ENCODE measurements at places on chromosomes 7 and 10.

DNA sequence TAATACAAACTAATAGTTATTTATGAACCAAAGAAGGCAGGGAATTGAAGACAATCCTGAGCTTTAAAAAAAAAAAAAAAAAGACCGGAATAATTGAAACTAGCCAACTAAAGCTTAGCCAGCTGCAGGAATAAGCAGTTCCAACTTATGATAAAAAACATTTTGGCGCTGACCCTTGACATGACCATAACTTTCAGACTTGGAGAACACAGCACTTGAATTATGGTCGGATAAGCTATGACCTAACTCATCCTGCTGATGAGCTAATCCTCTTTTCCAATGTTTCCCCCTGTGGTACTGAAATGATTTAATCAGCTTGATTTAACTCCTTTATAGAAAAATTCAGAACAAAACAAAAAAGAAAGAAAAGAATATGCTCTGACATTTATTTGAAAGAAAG, 181.8 kb downstream of the DGKB start:
- DNase-seq, result no peak

GRCh38 chr7:150668472-150668911, 17.0 kb upstream of the GIMAP2 start:
- no peak for DNase-seq

- DNase-seq, result no peak
These were observed 31.9 kb downstream of the ANXA8 start for GRCh38 chr10:47451998-47452494.

- DNase-seq, result no peak
These were observed 4.2 kb downstream of the TMEM26 start for GRCh38 chr10:61448841-61449600.

DNA sequence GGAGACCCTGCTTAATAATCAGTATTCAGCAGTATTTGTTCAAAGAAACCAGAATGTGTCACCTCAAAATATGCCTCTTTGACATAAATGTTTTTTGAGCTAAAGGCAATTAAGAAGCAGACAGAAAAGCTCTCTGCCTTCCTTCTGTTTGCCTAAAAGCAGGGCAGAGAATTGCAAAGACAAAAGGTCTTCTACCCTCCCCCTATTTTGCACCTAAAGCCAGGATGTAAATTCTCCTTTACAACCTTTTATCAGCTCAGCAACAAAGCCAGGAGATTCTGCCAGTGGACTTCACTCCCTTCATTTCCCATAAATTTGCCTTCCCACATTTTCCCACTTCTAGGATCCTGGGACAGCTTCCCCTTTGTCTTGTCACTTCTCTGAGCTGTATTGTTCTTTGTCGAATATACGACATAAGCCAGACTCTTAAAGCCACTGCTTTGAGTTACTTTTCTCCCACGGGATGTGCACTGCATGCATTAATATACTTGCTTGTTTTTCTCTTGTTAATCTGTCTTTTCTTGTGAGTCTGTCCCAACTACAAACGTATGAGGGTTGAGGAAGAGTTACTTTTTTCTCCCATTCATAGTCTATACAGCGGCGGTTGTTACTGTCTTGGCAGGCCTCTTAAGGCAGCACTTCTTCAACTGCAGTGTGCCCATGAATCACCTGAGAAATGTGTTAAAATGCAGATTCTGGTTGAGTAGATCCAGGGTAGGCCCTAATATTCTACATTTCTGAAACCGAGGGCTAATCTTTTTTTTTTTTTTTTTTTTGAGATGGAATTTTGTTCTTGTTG, 48.2 kb downstream of the ST8SIA6 start:
- no peak for DNase-seq

GRCh38 chr10:31942892-31943291, 14.3 kb upstream of the ARHGAP12 start:
- no peak for DNase-seq

DNA sequence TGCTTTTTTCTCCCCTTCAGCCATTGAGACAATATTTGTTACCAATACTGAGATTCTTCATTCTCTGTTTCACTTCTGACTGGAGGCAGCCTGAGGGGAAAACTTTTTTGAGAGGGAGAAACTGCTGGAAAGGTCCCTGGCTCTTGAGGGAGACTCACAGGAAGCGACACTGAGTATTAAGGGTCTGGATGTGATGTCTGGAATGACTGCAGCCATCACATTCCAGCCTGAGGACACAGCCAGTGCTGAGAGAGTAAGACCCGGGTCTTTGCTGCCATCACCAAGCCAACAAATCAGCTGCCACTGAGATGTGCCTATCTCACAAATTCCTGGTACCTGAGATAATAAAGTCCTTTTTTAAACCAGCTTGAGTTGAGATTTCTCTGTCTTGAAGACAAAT, 157.4 kb downstream of the DPY19L1 start:
- DNase-seq, result no peak

DNA sequence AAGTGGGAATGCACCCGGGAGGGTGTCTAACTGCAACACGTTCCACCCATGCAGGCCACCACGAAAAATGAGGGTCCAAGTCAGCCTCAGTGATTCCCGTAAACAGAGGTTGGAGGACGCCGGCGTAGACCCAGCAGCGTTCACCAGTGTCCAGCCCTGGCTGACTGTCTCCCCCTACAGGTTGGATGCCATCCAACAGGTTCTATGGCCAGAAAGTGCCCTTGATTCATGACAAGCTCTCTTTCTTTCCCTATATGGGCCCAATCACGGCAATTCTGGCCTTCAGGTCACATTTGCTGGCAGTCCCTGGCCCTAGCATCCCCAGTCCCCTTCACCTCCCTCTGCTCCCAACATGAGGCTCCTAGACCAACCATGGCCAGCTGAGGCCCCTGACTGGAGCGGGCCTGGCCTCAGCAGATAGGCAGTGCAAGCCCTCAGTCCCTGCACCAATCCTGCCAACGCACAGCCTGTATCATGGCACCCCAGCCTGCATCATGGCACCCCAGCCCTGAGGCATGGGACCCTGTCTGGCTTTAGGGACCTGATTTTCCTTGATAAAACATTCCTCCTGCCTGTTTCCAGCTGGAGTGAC, 227.4 kb downstream of the GRID1 start:
- no peak for DNase-seq

DNA sequence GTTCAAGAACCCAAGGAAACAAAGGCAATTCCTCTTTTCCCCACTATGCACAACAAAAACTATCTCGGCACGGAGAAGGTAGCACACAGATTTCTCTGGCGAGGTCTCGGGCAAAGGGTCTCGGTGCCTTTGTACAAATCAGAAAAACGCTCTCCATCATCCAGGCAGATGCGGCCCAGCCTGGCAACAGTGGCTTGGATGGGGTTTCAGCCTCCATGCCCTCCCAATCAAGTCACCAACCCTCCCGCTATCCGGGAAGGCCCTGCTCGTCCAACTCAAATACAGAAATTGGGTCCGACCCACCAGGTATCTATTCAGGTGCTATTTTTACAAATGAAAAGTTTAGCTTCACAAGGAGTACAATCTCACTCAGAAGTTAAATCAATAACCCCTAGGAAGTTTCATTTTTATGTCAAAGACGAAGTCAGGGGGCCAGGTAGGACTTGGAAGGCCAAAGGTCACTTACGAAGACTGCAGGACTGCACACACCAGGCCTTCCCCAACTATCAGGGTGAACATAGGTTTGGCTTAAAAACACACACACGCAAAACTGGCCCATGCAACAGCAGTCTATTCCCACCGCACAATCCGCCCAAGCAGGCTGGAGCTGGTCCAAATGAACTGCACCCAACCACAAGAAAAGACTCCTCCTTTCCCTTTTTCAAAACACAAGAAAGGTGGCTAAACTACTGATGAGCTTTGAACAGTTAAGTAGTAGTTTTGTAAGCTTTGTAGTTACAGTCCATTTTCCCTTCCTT, 43.0 kb downstream of the GNA12 start:
- peak; percentile 70 for DNase-seq

GRCh38 chr7:46387646-46388045, 466.6 kb upstream of the IGFBP3 start:
- DNase-seq, result no peak

DNA sequence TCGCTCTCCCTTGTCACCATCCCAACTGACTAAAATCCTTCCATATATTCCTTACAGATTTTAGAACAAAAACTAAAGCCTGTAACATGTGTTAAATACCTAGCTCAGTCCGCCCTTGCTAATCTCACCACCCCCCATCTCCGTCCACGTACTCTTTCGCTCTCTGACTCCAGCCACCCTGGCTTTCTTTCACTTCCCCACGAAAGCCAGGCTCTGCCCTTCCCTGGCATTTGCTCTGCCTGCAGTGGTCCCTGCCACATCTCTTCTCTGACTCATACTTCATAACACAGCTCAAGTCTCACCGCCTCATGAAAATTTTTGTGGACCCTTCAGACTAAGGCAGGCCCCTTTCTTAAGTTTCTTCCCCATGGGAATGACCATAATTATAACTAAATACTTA, 11.7 kb upstream of the GPAM start:
- DNase-seq, result no peak

- no peak for DNase-seq
These were observed 10.7 kb downstream of the XPNPEP1 start for GRCh38 chr10:109912335-109913281.

- no peak for DNase-seq
These were observed 1078.3 kb downstream of the NRG3 start for GRCh38 chr10:82953331-82953730.

GRCh38 chr7:101784292-101785127, 32.9 kb upstream of the CUX1 start:
- no peak for DNase-seq

- no peak for DNase-seq
These were observed 174.1 kb upstream of the BET1 start for GRCh38 chr7:94178230-94178629.

DNA sequence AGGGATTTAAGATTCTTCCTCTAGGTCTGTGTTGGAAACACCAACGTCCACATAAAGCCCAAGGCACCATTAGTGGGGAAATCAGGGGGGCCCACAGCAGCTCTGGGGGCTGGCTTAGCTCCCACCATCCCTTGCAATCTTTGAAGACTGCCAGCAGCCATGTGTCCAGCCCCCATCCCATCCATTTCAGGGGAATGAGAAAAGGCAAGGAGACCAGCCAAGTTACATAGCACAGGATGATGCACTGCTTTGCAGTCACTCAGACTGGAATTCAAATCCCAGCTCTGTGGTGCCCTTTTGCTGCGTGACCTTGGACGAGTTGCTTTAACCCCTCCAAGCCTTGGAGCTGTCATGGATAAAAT, 108.9 kb upstream of the ZMIZ1 start:
- DNase-seq, result no peak

GRCh38 chr10:103196516-103196915, 3.4 kb upstream of the NT5C2 start:
- no peak for DNase-seq

- DNase-seq, result no peak
These were observed 106.0 kb downstream of the CYTH3 start for GRCh38 chr7:6166443-6166891.

GRCh38 chr7:47196106-47196645, 385.7 kb downstream of the TNS3 start:
- no peak for DNase-seq

DNA sequence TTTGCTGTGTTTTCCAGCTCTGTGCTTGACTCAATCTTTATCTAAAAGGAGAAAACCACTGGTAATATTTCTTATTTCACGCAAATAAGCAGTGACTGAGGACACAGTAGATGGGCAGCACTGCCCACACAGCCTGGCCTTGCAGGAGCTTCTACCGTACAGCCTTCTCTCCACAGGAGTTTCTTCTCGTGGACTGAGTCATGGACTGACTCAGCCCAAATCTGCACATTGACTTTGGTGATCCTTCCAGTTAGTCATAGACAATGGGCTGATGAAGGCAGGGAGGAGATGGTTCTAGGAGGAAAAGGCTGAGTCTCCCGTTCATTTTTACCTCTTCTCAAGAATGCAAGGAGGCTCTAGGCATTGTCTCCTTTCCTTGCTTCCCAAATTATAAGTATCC, 200.7 kb downstream of the RAPGEF5 start:
- no peak for DNase-seq

- DNase-seq, result no peak
These were observed 10.5 kb downstream of the RHBDD2 start for GRCh38 chr7:75889223-75889825.

- DNase-seq, result no peak
These were observed 79.1 kb downstream of the LARP4B start for GRCh38 chr10:852386-852785.

- DNase-seq, result no peak
These were observed 88.4 kb upstream of the EEPD1 start for GRCh38 chr7:36064676-36065075.

- DNase-seq, result no peak
These were observed 405.1 kb downstream of the CALN1 start for GRCh38 chr7:72007018-72007417.

DNA sequence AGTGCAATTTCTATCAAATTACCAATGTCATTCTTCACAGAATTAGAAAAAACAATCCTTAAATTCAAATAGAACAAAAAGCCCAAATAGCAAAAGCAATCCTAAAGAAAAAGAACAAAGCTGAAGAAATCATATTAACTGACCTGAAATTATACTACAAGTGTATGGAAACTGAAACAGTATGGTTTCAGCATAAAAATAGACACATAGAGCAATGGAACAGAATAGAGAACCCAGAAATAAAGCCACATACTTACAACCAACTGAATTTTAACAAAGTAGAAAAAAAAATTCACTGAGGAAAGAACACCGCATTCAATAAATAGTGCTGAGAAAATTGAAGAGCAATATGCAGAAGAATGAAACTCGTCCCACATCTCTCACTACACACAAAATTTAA, 142.0 kb upstream of the CHRM2 start:
- DNase-seq, result no peak

DNA sequence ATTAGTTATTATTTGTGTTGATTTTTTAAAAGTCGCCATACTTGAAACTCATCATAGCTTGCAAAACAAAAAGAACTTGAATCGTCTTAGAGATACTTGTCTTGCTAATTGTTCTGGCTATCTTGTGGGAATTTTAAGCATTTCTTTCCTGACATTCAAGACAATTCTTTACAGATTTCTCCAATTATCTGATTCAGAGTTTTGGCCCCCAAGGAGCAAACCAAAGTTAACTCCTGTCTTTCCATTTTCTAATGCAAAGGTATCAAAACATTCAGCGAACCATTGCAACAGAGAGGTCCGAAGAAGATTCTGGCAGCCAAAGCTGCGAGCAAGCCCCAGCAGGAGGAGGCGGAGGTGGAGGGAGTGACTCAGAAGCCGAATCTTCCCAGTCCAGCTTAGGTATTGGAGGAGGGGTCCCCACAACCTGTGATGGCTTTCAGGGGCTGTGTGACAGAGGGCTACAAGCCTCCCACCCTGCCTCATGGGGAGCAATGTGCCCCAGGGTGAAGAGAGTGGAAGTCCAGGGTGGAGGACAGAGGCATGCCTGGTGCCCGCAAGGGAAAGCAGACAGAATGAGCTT, 119.4 kb upstream of the STK17A start:
- DNase-seq, result no peak

DNA sequence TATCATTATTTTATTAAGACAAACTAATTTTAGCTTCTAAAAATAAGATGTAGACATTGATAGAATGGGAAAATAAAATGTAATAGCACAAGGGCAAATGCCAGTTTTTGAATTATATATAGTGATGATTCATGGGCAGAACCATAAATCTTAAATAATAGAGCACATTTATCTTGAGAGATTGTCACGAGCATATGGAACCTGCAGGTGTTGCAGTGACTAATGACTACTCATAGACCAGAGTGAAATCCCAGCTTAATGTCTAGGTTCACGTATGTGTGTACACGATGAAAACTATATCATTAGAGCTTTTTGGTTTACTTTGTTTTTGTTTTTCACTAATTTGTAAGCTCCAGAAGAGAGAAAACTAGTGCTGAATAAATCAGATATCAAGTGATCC, 150.2 kb upstream of the CACNA2D1 start:
- no peak for DNase-seq

GRCh38 chr10:103690281-103690680, 165.1 kb downstream of the SH3PXD2A start:
- no peak for DNase-seq

GRCh38 chr10:51169111-51169510, 94.8 kb downstream of the PRKG1 start:
- DNase-seq, result no peak
